WTC11 (cell line): ENCODE measurements at places on chromosomes 2 and 18. TPM values are rescaled to one million over a fixed set of nuclear protein-coding genes. Genes with fewer than 3 reads are reported as not detected.

DNA sequence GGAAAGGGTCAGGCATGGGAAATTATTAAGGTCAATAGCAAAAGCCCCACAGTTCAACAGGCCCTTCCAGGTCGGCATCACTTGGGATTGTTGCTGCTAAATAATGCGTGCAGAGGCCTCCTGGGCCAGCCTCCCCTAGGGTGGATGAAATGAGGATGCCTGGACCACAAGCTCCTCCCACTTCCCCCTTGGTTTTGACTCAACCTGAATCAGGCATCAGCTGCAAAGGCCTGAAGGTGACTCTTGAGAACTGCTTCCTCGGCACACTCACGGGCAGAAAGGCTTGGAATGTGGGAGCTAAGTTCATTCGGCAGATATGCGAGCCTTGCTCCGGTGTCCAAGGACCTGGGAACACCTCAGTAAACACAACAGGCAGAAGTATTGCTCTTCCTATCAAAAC lies 69.3 kb downstream of the MBP start:
- no peak for DNase-seq

- DNase-seq = no peak
Measured at GRCh38 chr18:23641937-23642666, 20.6 kb downstream of the ANKRD29 start.

GRCh38 chr2:186515376-186515775 lies 29.3 kb downstream of the ZC3H15 start:
- DNase-seq = no peak

DNA sequence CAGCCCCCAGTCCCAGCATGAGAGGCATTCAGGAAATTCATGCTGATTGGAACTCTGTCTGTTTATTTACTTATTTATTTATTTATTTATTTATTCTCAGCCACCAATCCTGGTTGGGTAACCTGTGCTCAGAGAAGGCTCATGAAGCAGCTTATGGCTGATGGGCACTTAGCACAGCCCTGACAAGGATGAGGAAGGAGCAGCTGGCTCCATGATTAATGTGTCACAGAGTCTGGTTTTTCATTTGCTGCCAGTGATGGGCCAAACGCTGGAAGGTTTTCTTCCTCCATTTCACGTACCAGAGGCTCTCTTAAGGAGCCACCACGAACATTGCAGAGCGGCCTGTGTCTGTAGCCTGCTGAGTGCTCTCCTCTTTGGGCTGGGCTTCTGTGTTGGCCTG lies 28.3 kb upstream of the KCNS3 start:
- DNase-seq = no peak

- no peak for DNase-seq
Measured at GRCh38 chr18:12769644-12770440, 67.0 kb downstream of the PSMG2 start.

DNA sequence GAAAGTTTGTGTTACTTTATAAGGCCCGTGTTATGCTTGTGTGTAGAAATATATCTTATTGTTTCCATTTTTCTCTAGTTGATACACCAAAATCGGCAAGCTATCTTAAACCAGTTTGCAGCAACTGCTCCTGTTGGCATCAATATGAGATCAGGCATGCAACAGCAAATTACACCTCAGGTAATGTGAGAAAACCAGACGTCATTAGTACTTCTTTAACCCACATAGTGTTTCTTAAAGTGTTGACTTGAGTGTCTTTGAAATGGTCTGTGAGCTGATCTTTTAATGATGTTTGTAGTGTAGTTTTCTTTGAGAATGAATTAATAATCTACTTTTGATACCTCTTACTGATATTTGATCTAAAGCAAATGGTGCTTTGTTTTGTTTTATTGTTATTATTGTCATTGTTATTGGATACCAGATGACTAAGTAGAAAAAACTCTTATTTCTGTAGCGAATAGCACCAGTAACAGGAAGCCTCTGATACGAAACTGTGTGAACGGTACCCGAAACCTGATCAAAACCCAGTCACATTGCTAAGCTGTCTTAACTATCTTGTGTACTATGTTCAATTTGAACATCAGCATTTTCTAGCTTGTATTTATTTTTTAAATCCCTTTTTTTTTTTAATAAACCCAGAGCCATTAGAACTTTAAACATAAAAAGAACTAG lies 53.7 kb downstream of the PTRHD1 start:
- no peak for DNase-seq

- no peak for DNase-seq
Measured at GRCh38 chr2:53353135-53354114, 414.2 kb upstream of the CHAC2 start.

DNA sequence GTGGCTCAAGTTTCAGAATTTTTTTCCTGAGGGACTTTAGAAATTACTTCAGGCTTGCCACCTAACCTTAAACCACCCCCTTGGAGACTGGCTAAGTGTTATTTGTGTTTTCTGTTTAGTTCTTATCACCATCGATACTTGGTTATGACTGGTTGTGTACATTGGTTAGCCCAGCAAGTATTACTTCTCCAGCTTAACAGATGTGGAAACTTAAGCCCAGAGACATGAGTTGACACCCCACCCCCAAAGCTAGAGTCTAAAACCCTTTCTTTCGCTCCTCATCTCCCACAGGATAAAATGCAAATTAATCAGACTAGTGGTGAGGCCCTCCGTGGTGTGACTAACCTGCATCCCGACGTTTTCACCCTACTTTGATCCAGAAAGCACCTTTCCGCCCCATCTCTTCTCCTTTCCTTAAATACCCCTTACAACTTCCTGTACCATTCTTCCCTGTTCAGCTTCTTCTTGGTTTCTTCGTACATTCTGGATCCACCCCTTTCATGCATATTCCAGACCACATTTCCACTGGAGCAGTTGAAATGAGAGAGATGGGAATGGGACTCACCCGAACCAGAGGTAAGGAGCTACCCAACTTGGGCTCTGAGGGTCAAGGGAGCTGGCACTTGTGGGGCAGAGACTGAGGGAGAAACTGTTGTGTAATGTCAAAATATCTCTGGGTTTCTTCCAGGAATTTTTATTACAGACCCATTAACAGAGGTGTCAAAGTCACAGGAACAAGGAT lies 819 bp upstream of the MAP3K2 start:
- no peak for DNase-seq

GRCh38 chr2:25044990-25045389 lies 3.1 kb downstream of the EFR3B start:
- no peak for DNase-seq

- peak; percentile 59 for DNase-seq
Measured at GRCh38 chr2:176079285-176079830, 4.4 kb downstream of the EVX2 start.

DNA sequence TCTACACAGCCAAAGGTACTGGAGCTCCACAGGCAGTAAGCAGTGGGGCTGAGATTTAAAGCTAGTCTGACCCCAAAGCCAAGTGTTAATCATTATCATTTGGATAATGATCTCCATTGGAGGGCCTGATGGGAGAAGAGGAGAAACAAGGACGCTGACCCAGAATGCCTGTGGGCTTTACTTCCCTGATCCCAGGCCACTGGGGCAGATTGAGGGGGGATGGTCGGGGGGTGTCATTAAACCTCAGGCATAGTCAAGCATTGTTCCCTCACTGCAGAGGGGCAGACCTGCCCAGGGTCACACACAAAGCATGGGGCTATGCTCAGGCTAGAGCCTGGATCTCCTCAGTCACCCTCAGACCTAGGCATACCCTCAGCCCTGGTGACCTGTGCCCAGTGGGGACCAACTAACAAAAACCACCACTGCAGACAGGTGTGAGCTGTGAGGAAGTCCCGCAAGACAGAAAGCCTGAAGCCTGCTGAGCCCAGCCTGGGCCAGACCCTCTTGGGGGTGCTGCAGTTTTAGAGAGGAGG lies 53.4 kb downstream of the SDC1 start:
- DNase-seq = no peak

DNA sequence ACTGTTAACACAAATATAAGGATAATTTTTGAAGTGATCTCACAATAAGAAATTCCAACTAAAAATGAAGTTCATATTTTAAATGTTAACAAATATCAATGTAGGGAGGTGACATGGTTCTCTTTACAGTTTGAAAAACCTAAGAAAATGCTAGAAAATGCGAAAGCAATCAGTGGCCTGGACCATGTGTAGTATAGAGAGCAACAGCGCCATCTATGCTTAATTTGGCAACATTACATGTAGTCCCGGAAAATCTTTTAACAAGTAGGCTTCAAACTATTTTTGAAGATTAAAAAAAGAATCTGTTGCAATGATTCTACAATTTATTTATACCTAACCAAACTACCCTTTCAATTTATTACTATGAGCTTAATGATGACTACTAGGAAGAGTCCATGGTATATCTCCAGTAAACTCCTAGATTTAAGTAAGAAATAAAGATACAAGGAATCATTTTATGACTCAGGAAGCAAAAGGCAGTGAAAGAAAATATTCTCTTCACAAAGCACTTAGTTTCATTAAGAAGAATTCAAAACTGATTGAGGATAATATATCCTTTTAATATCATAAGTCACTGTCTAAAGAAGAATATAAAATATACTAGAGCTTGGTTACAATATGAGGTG lies 33.3 kb downstream of the NDUFA10 start:
- no peak for DNase-seq

DNA sequence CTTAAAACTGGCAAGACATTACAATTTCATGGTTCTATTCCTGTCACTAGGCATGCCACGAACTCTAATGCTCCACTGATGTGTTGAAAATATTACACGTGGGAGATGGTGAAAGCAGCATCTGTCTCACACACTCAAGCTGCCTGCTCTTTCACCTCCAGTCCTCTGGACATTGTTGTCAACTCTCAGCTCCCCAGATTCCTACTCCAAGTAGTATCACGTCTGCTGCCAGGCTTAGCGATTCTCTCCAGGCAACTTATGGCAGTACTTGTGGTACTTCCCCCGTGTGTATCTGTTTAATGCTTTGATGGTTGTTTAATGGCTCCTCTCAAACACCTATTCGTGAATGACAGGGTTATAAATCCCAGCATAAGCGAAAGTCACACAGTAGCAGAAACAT lies 103.8 kb downstream of the TMEFF2 start:
- no peak for DNase-seq

GRCh38 chr2:43877782-43878464 lies 39.2 kb downstream of the ABCG8 start:
- peak; percentile 88 for DNase-seq

- no peak for DNase-seq
Measured at GRCh38 chr2:121242175-121242875, 42.7 kb downstream of the TFCP2L1 start.

DNA sequence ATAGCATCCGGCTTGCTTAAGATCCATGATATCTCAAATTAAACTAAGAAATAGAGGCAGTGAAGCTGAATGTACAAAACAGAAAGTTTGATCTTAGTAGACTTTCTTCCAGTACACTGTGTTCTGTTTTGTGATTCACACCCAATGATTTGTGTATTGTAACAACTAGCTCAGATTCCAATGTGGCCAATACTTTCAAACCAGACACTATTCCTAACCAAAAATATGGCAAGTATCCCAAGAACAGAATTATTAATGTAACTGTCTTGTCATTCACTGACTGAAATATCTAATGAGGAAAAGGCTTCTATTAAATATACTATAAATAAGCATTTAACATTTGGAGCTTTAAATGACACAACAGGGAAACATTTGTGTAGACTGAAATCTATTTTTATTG lies 299.1 kb downstream of the NRXN1 start:
- no peak for DNase-seq

DNA sequence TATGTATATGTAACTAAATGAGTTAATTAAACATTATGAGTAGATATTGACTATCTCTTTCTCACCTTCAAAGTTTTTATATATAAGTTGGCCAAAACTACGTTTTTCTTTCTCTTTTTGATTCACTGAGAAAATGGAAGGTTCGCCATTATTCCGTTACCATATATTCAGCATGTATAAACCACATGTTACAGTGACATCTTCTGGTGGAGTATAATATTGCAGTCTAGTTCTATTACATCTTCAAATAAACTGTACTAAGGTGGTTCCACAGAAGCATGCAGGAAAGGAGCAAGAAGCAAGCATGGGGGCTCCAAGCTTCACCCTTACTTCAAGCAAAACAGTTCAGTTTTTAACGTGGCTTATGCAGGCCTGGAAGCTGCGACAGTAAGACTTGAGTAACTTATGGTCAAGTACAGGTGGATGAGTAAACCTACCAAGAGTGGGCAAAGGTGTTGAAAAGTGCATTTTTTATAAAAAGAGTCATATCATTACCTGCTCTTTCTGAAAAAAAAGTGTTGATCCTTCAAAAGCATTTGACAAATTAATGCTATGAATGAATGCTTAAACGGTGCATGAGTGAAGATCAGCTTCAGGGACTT lies 129.8 kb upstream of the RAB6C start:
- DNase-seq = no peak

DNA sequence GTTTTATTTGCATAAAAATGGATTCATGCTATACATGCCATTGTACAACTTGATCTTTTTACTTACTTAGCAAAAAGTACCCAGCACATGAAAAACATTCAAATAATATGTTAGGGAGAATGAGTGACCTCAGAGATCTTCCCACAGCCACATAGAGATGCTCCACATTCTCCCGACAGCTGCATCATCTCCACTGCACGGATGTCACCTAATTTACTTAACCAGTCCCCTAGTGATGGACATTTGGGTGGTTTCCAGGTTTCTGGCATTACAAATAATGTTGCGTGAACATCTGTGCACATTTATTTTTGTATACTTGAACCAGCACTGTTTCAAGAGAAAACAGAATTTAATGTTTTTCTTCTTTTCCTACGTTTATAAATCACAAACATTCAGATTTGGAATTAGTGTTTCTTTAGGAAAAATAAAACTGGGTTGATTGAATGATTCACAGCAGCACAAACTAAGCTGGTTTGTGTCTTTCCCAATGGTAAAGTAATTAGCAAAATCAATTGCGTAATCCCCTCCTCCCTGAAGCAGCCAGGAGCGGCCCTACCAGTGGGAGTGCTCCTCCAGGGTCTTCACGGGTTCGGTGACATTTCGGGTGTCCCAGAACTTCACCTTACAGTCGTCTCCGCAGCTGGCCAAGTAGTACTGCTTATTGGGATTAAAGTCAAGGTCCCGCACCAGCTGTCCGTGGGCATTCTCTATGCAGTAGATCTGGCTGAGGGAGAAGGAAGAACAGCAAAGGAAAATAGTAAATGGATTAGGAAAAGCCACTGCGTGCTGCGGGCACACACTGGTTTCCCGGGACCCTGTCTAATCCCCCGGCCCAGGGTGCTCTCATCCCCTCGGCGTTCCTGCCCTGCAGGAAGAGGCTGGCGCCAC lies 183.9 kb downstream of the EIPR1 start:
- no peak for DNase-seq

GRCh38 chr2:34899079-34899478 lies 1300.0 kb upstream of the FAM98A start:
- DNase-seq = no peak

DNA sequence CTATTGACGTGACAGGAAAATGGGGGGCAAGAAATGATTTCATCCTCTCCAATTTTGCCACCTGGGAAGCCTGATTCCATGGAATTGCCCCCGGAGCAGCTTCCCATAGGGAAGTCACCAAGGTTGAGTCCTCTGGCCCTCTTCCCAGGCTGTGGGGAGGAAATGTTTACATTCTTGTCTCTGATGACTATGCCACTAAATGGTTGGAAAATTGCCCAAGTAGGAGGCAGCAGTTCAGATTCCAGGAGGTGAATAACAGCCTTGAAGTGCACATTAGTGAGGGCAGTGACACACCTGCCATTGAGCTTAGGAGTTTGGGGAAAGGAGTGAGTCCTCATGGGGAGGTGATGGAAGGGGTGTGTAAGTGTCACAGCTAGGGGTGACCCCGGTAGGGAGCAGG lies 449.2 kb upstream of the DCC start:
- DNase-seq = no peak

Gene FHL2
- total RNA-seq = 21.1 to 22.2 TPM (median 22.1 TPM) in 3 replicates

Gene REG3G
- total RNA-seq = 0.20 to 0.39 TPM (median 0.30 TPM) in 3 replicates

Gene COLEC11
- 0.69 to 1.3 TPM (median 0.87 TPM) in 3 replicates for total RNA-seq

Gene SUPT7L
- total RNA-seq = 22.6 to 24.1 TPM (median 23.8 TPM) in 3 replicates

Gene C2orf80
- 0.39 to 0.96 TPM (median 0.87 TPM) in 3 replicates for total RNA-seq

Gene TRIM43
- total RNA-seq = 0.11 TPM in 1 of 3 replicates, not detected in the others

Gene C2orf69
- 25.8 to 29.9 TPM (median 26.5 TPM) in 3 replicates for total RNA-seq

Gene RAPH1
- total RNA-seq = 18.0 to 24.6 TPM (median 18.2 TPM) in 3 replicates

Gene CRYBA2
- total RNA-seq = not detected in 3 replicates
